ENCODE measurements at places on chromosomes 7 and 10. TPM values are rescaled to one million over a fixed set of nuclear protein-coding genes. Genes with fewer than 3 reads are reported as not detected.

Gene GIMAP2
- total RNA-seq = 0.25 TPM

Gene ADAMTS14
- 0.10 TPM for total RNA-seq

Gene FGF8
- total RNA-seq = not detected

Gene CDHR3
- total RNA-seq = 1.7 TPM

Gene ZNF107
- 4.5 TPM for total RNA-seq

Gene MYH16
- 1.3 TPM for total RNA-seq

Gene ZC3HAV1L
- 8.5 TPM for total RNA-seq

Gene PARD3
- total RNA-seq = 69.5 TPM

Gene GHRHR
- not detected for total RNA-seq

Gene NUTM2A
- 1.3 TPM for total RNA-seq

Gene KCNH2
- total RNA-seq = not detected

Gene TRIM73
- 0.37 TPM for total RNA-seq

Gene HNRNPA2B1
- total RNA-seq = 722 TPM

Gene FKBP6
- total RNA-seq = not detected

Gene FZD8
- total RNA-seq = 7.0 TPM

Gene CPN1
- total RNA-seq = not detected

Gene NUPR2
- not detected for total RNA-seq

Gene NIPSNAP2
- 40.1 TPM for total RNA-seq

Gene COL26A1
- not detected for total RNA-seq

Gene HIPK2
- 20.1 TPM for total RNA-seq

Gene BCCIP
- 111 TPM for total RNA-seq

Gene FBXW4
- 14.6 TPM for total RNA-seq

Gene AMPH
- not detected for total RNA-seq

Gene CTAGE8
- total RNA-seq = 5.1 TPM

Gene AMZ1
- total RNA-seq = not detected

Gene CPXM2
- not detected for total RNA-seq

Gene DDX56
- total RNA-seq = 97.2 TPM

Gene ZNF518A
- 10.3 TPM for total RNA-seq

Gene AGBL3
- total RNA-seq = 1.3 TPM

Gene PDE6C
- not detected for total RNA-seq

Gene SLC18A2
- not detected for total RNA-seq

Gene SYNPO2L
- not detected for total RNA-seq

Gene ETV1
- 6.5 TPM for total RNA-seq

Gene CPA2
- 0.17 TPM for total RNA-seq
